ENCODE measurements at places on chromosomes 13 and 19.

DNA sequence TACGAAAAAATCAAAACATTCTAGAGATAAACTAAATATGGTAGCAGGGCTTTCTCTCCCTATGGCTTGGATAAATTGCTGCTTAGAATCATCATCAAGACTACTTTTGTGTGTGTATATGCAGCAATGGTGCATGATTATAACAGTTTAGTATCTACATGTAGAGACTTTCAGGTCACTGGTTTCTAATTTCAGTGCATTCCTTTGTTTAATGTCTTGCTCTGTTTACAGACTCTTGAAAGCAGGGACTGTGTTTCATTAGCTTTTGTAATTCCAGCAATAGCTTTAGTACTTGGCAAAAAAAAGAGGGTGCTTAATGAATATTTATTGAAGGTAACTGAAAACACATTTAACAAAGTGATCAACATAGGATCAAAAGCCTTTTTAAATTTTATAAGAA lies 420.7 kb downstream of the PCDH9 start:
- no peak for DNase-seq

- DNase-seq, result no peak
Measured at GRCh38 chr13:31747291-31747690, 8.0 kb downstream of the RXFP2 start.

DNA sequence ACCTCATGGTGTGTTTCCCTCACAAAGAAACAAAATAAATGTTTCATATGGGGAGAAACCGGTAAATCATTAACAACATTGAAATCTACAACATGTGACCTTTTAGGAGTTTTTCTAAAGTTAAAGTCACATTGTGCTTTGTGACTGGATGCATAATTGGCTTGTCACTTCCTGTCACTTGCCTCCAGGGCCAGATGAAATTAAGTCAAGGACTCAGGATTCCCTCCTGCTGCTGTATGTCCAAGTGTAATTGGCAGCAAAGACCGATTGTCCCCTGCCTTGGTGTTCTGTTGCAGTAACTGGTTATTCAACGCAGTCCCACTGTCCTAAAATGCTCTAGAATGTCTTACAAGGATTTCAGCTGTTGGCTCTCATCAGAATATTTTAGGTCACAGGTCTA lies 448.2 kb downstream of the LIG4 start:
- DNase-seq, result no peak

DNA sequence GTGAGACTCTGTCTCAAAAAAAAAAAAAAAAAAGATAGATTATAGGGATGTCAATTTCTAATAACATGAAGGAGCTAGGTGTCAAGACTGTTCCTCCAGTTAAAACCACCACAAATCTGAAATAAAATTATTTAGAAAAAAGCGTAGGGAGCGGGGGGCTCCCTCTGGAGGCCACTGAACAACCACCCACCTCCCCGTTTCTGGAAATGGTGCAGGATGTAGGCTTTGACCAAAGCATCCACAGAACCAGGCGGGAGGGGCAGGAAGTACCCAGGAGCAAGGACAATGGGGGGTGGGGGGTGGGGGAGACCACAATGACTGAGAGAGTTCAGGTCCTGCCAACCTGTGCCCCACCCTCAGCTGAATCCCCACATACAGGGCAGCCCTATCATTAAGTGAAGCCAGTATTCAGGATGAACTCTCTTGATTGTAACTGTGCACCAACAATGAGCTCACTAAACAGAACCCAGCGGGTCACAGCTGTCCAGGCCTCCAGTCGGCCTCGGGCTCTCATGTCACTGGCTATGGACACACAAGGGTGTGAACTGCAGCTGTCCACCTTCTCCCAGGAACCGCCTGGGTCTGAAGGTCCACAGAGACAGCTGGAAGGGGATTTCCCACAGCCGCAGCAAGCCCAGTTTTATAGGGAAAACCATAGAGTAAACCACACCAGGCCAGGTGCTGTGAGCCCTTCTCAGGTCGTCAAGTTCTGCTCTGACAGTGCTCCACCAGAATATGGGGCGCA lies 6.6 kb downstream of the ZSCAN18 start:
- no peak for DNase-seq
